Spleen (tissue), 13 donors: ENCODE measurements at places on chromosomes 13 and 19. TPM values are rescaled to one million over a fixed set of nuclear protein-coding genes. Genes with fewer than 3 reads are reported as not detected.

DNA sequence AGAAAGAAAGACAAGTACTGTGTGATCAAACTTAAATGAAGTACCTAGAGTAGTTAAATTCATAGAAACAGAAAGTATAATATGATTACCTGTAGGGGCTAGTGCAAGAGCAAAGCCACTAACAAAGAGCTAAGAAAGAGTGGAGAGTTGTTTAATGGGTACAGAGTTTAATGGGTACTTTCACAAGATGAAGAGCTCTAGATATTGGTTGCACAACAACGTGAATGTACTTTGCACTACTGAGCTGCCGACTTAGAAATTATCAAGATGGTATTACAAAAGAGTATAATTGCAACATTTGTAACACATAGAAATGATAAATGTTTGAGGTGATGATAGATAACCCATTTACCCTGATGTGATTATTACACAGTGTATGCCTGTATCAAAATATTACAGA lies 140.3 kb upstream of the GPC6 start:
- no peak for DNase-seq

GRCh38 chr19:29564574-29565005 lies 38.8 kb downstream of the VSTM2B start:
- no peak for DNase-seq

DNA sequence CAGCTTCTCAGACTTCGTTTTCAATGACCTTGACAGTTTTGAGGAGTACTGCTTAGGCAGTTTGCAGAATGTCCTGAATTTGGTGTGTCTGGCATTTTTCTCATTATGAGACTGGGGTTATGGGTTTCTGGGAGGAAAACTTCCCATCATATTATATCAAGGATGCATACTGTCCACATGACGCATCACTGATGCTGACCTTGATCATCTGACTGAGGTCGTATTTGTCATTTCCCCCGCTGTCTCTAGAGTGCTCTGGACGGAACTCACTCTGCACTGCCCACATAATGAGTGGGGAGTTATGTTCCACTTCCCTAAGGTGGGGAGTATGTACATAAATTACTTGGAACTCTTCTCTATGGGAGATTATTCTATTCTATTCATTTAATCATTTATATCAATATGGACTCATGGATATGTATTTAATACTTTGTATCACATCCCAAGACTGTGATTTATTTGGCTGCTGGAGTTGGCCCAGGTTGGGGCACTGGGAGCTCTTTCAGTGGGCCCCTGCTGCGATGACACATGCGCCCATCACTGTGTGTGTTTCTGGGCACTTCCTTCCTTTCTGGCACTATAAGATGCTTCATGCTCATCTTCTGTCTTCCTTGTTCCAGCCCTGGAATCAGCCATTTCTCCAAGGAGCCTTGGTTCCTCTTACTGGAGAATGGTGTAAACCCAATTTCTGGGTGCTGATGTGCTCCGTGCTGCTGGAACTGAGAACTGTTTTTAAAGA lies 138.6 kb downstream of the MIPEP start:
- no peak for DNase-seq

DNA sequence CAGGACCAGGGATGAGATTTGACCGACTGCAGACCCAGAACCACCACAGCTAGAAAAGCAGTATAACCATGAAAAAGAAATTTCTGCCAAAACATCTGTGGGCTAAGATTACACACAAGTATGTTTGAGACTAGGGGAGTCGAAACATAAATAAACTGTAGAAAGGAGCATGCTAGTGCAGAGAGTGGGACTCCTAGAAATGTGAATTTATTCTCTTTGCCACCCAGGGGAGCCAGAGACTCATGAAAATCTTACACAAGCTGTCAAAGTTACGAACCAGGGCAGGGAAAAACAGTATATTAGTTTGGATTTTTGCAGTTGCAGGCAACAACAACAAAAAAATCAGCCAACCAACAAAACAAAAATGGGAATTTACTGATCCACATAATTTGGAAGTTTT lies 12.3 kb upstream of the HSPH1 start:
- DNase-seq: no peak

DNA sequence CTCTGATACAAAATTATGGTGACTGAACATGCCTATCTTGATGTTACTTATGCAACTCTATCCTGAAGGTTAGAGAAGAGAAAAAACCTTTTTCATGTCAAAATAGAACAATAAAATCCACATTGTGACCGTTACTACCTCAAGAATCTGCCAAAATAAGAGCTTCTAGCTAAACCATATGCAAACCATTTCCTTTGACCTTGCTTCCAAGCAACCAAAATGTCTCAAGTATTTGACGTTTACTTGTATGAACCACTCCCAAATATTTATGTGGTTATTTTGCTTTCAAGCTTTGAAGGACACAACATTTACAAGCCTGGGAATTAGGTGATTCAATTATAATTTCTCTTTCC lies 13.9 kb downstream of the FOXO1 start:
- DNase-seq: no peak

DNA sequence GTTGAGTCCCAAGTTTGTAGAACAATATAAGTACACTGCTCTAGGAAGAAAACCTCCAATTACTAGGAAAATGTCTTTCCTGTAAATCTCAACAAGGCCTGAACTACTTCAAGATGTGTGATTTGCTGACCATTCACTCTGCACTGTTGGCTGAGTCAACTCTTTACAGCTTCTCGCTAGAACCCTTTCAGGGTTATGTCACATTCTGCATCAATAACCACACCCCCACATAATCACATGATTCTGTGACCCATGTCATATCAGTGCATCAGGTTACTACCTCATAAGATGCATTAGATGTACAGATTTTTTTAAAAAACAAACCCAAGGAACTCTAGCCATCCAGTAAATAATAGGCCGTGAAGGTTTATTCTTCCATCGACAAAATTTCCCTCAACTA lies 16.1 kb upstream of the DCLK1 start:
- DNase-seq: no peak

GRCh38 chr13:113110852-113111315 lies 5.3 kb downstream of the F7 start:
- no peak for DNase-seq

- DNase-seq: no peak
Measured at GRCh38 chr13:104979281-104980030, 1556.0 kb downstream of the EFNB2 start.

Gene RPS16
- 1,391 TPM for total RNA-seq

Gene ZNF580
- total RNA-seq: 58.7 TPM

Gene SCAMP4
- total RNA-seq: 45.4 TPM

Gene TTC9B
- total RNA-seq: not detected
